ENCODE measurements at places on chromosomes 3 and 15.

- DNase-seq = no peak
Measured at GRCh38 chr3:160478338-160478737, 28.8 kb upstream of the TRIM59 start.

GRCh38 chr3:23991683-23992628, 46.9 kb downstream of the NR1D2 start:
- no peak for DNase-seq

DNA sequence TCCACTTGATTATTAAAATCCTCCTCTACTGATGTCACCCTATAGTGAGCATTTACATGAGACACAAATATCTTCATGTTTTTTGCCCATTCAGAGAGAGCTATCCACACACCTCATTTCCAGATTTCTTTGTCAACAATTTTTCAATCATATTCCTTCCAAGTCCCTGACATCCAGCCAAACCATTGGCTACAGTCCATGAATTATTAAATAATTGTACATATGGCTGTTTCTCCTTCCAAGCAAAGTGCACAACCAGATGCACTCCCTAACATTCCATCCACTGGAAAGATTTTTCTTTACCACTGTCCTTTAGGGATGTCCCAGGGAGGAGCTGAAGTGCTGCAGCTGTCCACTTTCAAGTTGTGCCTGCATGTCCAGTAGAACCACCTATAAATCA, 328.0 kb upstream of the MDFIC2 start:
- DNase-seq = no peak

GRCh38 chr3:49076646-49077045, 17.2 kb downstream of the QRICH1 start:
- DNase-seq = no peak

DNA sequence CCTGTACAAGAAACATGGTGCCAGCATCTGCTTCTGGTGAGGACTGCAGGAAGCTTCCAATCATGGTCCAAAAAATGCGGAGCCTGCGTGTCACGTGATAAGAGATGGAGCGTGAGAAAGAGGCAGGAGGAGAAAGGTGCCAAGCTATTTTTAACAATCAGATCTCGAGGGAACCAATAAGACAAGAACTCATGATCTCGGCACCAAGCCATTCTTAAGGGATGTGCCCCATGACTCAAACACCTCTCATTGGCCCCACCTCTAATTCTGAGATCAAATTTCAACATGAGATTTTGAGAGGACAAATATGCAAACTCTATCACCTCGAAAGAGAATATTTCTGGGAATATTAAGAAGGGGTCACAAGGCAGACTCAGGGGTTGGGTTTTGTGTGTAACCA, 107.2 kb downstream of the PYDC2 start:
- DNase-seq = no peak

All from transverse colon (tissue), 4 donors.